ENCODE measurements at places on chromosomes 4 and X. TPM values are rescaled to one million over a fixed set of nuclear protein-coding genes. Genes with fewer than 3 reads are reported as not detected.
A peak's percentile ranks its signal among the peaks of the same experiment; 100 is the strongest.

DNA sequence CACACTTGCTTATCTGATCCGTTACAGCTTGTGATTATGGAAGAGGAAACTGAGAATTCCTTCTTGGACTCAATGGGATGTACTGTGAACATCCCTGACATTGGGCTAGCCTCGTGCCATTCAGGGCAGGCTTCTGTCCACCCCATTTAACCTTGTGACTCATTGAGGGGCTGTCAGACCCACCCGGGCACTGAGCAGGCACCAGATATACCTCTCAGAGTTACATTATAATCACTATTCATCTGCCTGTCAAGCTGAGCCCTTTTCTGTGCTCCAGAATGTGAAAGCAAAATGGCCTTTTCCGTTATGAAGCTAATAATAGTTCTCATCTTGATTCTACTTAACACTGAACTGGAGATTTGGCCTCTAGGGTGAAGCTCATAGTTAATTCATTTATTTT, 170.6 kb upstream of the SCML1 start:
- H3K4me3 ChIP-seq: no peak overlapping the region
- H3K27ac ChIP-seq: no peak overlapping the region
- H3K27me3 ChIP-seq: peaks cover 12% of the 10 kb centered on the region
- H3K36me3 ChIP-seq: no peaks in the 10 kb centered on the region
- no peak for DNase-seq

DNA sequence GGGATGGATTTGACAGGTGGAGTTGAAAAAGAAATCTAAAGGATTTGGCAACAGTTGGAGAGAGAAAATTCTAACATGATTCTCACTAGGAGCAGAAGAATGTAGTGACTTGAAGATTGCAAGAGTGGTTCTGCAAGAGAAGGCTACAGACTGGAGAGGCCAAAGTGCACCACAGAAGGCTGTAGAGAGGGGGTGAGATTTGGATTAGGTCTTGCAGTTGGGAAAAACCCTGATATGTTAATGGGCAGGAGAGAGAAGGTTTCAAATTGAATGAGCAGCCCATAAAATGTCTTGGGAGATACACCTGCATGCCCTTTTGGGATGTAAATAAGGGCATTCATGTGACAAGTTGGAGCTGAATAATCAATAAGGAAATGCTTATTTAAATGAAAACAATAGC, 14.7 kb upstream of the VEGFD start:
- H3K4me3 ChIP-seq: no peak overlapping the region
- H3K27me3 ChIP-seq: peaks cover 24% of the 10 kb centered on the region
- no peaks in the 10 kb centered on the region for H3K4me1 ChIP-seq

- H3K4me1 ChIP-seq: peaks cover 28% of the 10 kb centered on the region
- no peak overlapping the region for H3K27ac ChIP-seq
- H3K36me3 ChIP-seq: no peaks in the 10 kb centered on the region
- no peak overlapping the region for H3K4me3 ChIP-seq
- no peak for DNase-seq
Measured at GRCh38 chrX:132270699-132271098, 51.5 kb upstream of the RAP2C start.

DNA sequence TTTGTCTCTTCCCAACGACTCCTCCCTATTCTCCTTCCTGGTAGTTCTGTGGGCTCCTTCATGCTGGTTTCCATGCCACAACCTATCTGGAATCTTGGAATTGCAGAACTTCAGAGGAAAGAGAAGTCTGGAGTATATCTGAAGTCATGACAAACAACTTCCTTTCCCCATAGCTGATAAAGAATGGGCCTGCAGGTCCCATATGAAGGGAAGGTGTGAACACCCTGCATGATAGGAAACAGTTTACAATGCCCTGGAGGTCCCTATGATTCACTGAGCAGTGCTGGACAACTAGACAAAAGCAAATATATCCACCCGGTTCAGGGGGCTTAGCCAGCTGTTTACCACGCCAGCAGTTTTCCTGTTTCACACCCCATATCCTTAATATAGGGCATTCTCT, 19.4 kb downstream of the FAM9C start:
- H3K4me3 ChIP-seq: peak overlapping the region; percentile 61
- peaks cover 3% of the 10 kb centered on the region for H3K36me3 ChIP-seq
- peaks cover 75% of the 10 kb centered on the region for H3K4me1 ChIP-seq
- no peak for DNase-seq
- H3K27me3 ChIP-seq: peaks cover 42% of the 10 kb centered on the region

DNA sequence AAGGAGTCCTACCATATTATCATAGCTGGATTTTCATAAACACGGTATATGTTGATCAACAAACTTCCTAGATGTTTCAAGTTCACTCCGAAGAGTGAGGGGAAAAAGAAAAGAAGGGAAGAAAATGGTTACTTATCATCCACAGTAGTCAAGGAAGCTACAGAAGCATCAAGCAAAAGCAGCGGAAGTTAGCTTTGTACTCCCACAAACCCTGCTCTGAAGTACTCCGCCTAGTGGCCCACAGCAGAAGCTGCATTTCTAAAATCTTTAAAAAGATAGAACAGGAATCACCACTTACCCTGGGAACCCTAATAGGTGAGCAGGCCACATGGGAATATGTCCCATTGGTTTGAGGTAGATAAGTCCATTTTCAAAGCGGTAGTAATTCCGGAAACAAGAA, 28.5 kb upstream of the FRG1 start:
- H3K27ac ChIP-seq: no peak overlapping the region
- H3K36me3 ChIP-seq: no peaks in the 10 kb centered on the region
- no peak for DNase-seq
- peaks cover 7% of the 10 kb centered on the region for H3K27me3 ChIP-seq
- H3K4me1 ChIP-seq: no peaks in the 10 kb centered on the region

DNA sequence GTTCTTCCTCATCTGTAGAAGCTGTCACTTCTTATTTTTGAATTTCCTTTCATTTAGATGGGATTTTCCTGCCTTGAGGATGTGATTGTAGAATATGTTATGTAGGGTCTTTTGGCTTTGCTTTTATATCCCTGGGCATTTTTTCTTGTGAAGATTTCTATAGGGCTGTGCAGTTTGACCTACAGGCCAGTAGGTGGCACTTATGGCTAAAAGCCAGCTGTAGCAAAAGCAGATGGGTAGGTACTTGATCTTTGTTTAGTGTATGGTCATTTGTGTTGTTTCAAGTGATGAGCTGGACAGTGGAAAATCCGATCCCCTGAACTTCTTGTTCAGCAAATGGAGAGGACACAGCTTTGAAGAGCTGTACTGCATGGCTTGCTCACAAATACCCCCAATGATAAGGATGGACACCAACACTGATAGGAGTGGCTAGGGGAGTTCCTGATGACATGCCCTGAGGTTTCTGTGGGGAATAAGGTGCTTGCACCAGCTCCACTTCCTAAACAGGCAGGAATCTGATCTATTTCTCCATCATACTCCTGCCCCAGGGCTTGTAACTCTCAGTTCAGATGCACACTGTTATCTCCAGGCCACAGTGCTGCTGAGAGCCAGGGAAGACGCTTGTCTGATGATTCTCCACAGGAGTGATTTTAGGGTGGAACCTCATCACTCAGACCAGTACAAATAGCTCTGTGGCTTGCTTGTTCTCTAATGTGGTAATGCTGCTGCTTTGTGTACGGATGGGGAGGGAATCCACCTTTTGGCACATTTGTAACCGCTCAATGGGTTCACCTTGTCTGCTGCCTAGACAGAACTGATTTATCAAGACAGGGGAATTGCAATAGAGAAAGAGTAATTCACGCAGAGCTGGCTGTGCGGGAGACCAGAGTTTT, 417.1 kb upstream of the MAGEB16 start:
- peaks cover 6% of the 10 kb centered on the region for H3K27me3 ChIP-seq
- H3K4me3 ChIP-seq: no peak overlapping the region
- H3K4me1 ChIP-seq: no peaks in the 10 kb centered on the region
- no peak overlapping the region for H3K27ac ChIP-seq
- no peaks in the 10 kb centered on the region for H3K36me3 ChIP-seq
- no peak for DNase-seq

- no peaks in the 10 kb centered on the region for H3K4me1 ChIP-seq
- no peak overlapping the region for H3K27ac ChIP-seq
- H3K4me3 ChIP-seq: no peak overlapping the region
- no peaks in the 10 kb centered on the region for H3K27me3 ChIP-seq
Measured at GRCh38 chr4:79267671-79268070, 58.2 kb downstream of the NAA11 start.

DNA sequence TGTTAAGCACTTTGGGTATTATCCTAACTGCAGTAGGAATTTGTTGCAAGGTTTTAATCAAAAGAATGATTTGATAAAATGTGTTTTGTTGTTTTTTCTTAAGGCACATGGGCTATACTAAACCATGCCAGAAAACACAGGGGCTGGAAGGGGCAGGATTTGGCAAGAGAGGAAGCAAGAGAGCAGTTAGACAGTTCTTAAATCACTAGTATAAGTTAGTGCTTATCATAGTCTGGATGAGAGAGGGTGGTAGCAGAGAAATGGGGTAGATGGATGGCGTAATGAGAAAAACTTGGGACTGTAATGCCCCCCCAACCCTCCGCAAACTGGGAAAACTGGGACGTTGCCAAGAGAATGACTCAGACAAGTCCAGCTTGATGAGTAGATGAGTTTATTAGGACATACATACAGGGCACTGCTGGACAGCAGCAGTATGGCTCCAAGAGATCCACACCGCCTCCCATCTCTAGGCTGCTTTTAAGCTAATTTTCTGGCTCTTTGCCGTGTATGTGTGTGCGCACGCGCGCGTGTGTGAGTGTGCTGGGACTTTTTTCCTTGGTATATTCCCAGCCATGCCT, 151.5 kb downstream of the PDLIM5 start:
- H3K27me3 ChIP-seq: no peaks in the 10 kb centered on the region
- H3K27ac ChIP-seq: no peak overlapping the region
- H3K4me3 ChIP-seq: no peak overlapping the region
- H3K4me1 ChIP-seq: no peaks in the 10 kb centered on the region
- H3K36me3 ChIP-seq: no peaks in the 10 kb centered on the region

DNA sequence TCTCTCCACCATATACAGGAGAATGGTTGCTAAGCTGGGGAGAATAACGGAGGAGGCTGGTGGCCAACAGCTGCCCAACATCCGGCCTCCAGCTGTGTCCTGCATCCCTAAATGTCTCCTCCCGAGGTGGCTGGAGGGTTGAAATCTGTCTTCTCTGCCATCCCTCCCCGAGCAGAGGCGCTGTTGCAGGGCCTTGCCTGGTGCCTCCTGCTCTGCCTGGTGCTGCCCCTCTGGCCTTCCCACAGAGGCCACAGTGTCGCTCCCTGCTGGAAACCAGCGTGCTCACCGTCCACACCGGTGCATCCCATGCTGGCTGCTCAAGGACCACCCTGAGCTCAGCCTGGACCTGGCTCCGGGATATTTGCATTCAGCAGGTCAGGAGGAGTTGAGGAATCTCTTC, 115.2 kb downstream of the ENPP6 start:
- H3K4me1 ChIP-seq: peaks cover under 1% of the 10 kb centered on the region
- no peak for DNase-seq
- H3K27ac ChIP-seq: no peak overlapping the region
- H3K36me3 ChIP-seq: no peaks in the 10 kb centered on the region
- no peak overlapping the region for H3K4me3 ChIP-seq

DNA sequence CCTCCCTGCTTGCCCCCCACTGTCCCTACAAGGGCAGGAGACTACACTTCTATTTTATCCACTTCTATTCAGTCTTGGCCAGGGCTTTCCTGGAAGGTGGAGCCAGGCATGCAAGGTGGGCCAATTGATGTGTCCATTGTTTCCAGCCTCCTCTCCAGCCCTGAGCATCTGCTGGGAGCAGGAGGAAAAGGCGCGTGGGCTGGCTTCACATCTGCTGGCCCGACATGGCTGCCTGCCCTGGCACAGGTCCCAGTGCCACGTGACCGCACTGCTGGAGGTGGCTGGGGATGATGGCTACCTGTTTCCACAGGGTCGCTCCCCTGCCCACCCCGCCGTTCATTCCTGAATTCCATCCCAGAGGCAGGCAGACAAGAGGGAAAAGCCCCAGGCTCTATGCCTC, 247.7 kb downstream of the AFAP1 start:
- no peak overlapping the region for H3K4me3 ChIP-seq
- no peaks in the 10 kb centered on the region for H3K27me3 ChIP-seq
- no peak overlapping the region for H3K27ac ChIP-seq
- no peaks in the 10 kb centered on the region for H3K36me3 ChIP-seq

The CLIC2 gene
- 5.0 TPM for total RNA-seq

The RIBC1 gene
- total RNA-seq: 0.46 TPM

The SHROOM2 gene
- not detected for total RNA-seq

The CDS1 gene
- total RNA-seq: 0.22 TPM

Data from activated T-cell treated with anti-CD3 and anti-CD28 coated beads, Interleukin-2, amount 50 U/mL, for 72 hours (primary cell).